Adrenal gland (tissue), 19 donors: ENCODE measurements at places on chromosomes 11 and 22.

DNA sequence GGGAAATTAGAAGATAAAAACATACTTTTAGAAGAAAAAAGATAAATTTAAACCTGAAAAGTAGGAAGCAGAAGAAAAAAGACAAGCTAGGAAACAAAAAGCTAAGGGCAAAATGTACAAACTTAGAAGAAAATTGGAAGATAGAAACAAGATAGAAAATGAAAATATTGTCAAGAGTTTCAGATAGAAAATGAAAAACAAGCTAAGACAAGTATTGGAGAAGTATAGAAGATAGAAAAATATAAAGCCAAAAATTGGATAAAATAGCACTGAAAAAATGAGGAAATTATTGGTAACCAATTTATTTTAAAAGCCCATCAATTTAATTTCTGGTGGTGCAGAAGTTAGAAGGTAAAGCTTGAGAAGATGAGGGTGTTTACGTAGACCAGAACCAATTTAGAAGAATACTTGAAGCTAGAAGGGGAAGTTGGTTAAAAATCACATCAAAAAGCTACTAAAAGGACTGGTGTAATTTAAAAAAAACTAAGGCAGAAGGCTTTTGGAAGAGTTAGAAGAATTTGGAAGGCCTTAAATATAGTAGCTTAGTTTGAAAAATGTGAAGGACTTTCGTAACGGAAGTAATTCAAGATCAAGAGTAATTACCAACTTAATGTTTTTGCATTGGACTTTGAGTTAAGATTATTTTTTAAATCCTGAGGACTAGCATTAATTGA, 1.0 kb downstream of the MALAT1 start:
- no peak for DNase-seq

- DNase-seq: no peak
Measured at GRCh38 chr11:34425360-34425759, 13.4 kb upstream of the CAT start.

- no peak for DNase-seq
Measured at GRCh38 chr11:13902523-13902922, 60.0 kb upstream of the SPON1 start.

GRCh38 chr11:9566561-9567063, 6.9 kb upstream of the WEE1 start:
- no peak for DNase-seq

DNA sequence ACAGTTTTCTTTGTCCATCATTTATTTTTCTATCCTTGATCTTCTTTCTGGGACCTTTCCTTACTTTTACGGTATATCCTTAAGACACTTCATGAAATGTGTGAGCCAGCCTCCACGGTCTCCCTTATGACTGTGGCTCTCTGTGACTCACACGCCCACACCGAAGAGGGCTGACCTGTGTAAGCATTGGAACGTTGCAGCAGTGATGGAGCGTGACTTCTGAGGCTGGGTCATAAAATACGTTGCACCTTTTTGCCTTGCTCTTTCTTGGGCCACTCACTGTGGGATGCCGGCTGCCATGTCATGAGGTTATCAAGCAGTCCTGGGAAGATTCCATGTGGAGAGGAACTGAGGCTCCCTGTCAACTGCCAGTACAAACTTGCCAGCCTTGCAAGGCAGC, 96.3 kb upstream of the RAB1B start:
- no peak for DNase-seq

DNA sequence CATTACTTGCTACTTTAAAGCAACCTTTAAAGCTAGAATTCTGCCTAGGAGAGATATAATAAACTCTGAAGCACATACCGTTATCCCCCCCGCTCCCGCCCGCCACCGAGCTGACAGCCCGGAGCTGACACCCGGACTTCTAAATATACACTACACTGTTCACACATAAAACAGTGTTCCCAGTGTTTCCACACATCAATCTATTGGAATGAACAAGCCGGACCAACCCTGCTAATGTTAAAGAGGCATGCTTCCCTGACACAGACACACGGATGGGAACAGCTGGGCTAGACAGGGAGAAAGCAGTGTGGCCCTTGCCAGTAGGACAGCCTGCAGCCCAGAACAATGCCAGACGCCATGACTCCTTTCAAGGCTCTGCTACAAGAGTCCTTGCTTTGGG, 108.4 kb upstream of the CSNK2A3 start:
- DNase-seq: no peak

DNA sequence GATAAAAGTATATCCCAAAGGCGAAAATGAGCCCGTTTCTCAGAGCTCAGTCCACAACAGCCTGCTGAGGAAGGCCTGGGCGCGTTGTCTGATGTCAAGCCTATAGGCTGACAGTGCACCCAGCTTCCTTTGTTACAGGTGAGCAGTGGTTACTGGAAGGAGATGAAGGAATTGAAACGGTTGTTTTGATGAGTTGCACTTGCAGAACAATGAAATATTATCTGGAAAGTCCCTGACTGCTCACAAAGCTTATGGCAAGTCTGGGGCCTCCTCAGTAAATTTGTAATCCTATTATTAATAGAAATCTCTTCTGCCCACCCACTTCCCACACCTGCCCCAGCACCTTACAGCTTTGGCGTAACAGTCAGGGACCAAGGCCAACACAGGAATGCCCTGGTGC, 77.8 kb downstream of the C11orf91 start:
- no peak for DNase-seq

- DNase-seq: no peak
Measured at GRCh38 chr11:78573681-78574080, 983 bp downstream of the NARS2 start.
